Activated CD8-positive, alpha-beta memory T cell treated with anti-CD3 and anti-CD28 coated beads for 48 hours (primary cell): ENCODE measurements at places on chromosomes 7 and 10.

DNA sequence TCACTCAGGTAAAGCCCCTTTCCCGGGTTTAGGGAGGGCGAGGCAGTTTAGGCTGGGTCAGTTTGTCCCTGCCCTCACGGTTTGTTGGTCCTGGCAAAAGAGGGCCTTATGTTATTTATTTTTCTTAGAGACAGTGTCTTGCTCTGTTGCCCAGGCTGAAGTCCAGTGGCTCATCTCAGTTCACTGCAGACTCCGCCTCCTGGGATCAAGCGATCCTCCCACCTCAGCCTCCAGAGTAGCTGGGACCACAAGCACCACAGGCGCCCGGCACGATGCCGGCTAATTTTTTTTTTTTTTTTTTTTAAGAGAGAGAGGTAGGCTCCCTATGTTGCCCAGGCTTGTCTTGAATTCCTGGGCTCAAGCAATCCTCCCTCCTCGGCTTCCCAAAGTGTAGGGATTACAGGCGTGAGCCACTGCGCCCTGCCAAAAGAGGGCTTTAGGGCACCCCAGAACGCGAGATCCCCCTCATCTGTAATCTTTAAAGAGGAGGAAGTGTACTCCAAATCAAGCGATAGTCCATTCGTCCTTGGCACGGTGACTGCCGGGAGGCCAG lies 626 bp upstream of the BMS1 start:
- no peak for DNase-seq

DNA sequence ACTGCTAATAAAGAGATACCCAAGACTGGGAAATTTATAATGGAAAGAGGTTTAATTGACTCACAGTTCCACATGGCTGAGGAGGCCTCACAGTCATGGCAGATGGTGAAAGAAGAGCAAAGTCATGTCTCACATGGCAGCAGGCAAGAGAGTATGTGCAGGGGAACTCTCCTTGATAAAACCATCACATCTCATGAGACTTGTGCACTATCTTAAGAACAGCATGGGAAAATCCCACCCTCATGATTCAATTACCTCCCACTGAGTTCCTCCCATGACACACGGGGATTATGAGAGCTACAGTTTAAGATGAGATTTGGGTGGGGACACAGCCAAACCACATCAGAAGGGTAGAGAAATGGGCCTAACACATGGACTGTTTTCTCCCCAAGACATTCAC lies 156.3 kb downstream of the CCDC71L start:
- DNase-seq: no peak

DNA sequence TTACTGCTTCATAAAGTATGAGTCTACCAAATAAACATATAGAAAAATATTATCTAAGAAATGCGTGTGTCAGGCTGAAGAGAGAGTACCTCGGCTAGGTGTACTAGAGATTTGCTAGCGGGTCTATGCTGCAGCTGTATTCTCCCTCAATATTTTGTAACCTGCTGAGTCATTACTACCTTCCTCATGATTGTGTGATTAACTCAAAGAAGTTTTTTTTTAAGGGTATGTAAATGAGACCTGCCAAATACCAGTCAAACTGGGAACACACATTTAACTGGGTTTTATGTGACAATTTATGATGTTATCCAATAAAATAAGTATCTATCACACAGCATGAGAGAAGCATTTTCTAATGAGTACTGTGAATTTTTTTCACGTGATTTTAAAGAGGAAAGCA lies 180.4 kb downstream of the RNF133 start:
- DNase-seq: no peak

GRCh38 chr7:74290553-74290950 lies 1.3 kb downstream of the CLIP2 start:
- no peak for DNase-seq

DNA sequence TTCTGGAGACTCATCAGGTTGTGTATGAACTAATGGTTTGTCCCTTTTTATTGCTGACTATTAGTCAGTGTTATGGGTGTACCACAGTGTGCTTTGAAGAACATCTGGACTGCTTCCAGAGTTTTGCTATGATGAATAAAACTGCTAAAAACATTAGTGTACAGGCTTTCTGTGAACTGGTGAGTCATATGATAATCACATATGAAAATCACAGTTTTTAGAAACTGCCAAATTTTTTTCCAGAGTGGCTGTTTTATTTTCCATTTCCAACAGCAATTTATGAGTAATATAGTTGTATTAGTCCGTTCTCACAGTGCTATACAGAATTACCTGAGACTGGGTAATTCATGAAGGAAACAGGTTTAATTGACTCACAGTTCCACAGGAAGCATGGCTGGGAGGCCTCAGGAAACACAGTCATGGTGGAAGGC lies 281.2 kb upstream of the VSTM2A start:
- no peak for DNase-seq

GRCh38 chr7:43666938-43667337 lies 62.4 kb downstream of the COA1 start:
- DNase-seq: no peak

GRCh38 chr7:158587162-158588084 lies at the start of gene PTPRN2:
TSS of gene PTPRN2 (minus strand) at chr7:158587823.
- peak; percentile 36 for DNase-seq

- no peak for DNase-seq
Measured at GRCh38 chr7:128672927-128673517, 930 bp downstream of the GARIN1A start.

GRCh38 chr7:129768614-129769399 lies 157.3 kb downstream of the NRF1 start:
- DNase-seq: no peak

- no peak for DNase-seq
Measured at GRCh38 chr10:26173837-26174236, 42.7 kb upstream of the GAD2 start.

DNA sequence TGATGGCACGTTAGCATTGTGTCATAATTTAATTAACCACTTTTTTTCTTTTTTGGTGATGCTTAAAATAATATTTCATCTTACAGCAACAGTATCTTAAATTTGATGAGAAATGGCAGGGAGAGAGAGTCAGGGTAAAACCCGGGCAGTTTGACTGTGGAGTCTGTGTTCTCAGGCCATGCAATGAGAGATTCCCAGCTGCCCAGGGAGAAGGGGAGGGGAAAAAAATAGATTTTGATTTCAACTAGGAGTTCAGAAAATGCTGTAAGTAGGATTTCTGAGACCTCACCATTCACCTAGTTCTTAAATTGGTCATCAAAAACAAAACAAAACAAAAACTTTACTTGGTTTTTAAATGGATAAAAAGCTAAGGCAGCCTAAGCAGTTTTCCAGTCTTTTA lies 37.4 kb upstream of the XPNPEP1 start:
- DNase-seq: no peak

- DNase-seq: no peak
Measured at GRCh38 chr7:118289476-118289875, 65.0 kb downstream of the ANKRD7 start.

- DNase-seq: no peak
Measured at GRCh38 chr7:134618756-134619530, 27.7 kb upstream of the BPGM start.

DNA sequence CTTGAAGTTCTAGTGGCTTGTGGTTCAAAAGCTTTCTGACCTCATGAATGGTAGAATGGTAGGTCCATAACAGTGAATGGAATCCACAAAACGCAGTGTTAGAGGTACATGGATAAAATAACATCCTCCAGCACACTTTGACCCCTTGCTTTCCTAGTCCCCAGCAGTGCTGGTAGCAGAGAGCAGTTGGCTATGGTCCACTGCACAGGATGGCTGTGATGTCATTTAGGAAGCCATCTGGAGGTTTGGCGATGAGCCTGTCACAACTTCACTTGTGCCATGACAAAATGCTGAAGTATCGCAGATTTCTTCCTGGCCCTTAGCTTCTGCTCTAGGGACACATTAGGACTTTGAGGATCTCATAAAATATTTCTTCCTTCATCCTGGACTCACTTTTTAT lies 300.0 kb upstream of the FZD8 start:
- no peak for DNase-seq

DNA sequence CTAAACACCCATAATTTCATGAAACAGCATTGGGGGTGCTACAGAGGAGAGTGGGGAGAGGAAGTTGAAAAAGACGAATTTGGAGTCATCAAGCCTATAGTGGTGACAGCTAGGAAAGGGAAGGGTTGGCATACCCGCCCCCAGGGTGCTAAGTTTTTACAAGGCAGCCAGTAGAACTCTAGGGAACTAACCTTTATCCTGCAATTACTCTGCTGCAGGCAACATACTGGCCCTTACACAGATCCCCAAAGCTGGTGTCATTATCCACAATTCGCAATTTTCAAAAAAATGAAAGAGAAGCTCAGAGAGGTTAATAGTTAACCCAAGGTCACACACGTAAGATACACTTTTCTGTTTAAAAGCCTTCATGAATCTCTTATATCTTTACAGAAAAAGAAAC lies 14.2 kb upstream of the SLC35B4 start:
- no peak for DNase-seq
